ENCODE measurements at places on chromosomes 4 and X.
A peak's percentile ranks its signal among the peaks of the same experiment; 100 is the strongest.

GRCh38 chrX:118392716-118393115 lies 46.8 kb downstream of the WDR44 start:
- DNase-seq = no peak

DNA sequence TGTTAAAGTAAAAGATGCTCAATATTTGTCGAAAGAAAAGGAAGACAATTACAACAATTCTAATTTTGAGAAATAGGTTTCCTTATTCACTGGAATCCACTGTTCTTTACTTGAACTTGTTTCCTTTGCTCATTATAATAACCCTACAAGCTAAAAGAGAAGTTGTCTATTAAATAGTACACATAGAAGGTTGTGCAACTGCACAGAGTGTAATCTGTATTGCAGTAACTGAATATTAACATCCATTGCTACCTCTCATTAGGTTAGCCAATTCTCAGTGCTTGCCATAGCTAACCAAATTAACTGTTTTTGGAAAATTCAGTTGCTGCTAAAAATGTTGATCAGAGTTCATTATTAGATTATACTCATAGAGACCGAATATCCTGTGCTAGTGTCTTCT lies 120.0 kb downstream of the PDLIM5 start:
- no peak for DNase-seq

GRCh38 chr4:47945930-47946726 lies 31.7 kb upstream of the NFXL1 start:
- peak; percentile 3 for DNase-seq

DNA sequence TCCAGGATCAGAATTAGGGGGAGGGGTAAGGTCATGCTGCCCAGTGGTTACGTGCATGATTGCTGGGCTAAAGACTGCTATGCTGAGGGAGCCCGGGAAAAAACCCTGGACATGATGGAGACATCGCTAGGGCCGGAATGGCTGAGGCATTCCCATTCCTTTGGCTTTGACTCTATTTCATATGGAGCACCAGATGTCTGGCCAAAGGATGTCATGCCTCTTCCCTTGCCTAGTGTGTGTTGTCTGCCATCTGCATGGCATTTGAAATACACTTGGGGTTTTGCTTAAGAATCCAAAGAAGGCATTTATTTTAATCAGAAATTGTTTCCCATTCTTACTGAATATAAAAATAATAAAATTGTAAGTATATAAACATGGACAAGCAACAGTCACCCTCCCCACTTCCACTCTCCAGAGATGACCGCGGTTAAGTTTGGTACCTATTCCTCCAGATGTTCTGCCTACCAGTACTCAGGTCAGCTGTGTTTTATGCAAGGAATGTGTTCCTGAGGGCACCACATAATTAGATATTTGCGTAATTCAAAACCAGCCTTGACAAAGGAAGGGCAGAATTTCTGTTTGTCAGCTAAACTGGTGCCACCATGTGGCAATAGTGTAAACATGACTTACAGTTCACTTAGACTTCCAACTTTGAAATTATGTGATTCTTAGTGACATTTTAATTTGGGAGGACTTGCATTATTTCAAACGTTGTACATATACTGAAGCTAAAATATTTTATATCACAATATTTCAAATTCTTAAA lies 105.9 kb downstream of the CT47B1 start:
- DNase-seq = peak; percentile 82

DNA sequence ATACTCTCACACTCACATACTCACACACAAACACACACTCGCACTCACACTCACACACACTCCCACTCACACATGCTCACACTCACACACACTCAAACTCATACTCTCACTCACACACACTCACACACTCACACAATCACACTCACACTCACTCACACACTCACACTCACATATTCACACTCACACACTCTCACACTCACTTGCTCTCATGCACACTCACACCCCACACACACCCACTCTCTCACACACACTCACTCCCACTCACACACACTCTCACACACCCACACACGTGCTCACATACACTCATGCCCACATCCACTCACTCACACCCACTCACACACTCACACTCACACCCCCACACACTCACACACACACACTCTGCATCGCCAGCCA lies 4.9 kb upstream of the ATP2B3 start:
- DNase-seq = no peak

DNA sequence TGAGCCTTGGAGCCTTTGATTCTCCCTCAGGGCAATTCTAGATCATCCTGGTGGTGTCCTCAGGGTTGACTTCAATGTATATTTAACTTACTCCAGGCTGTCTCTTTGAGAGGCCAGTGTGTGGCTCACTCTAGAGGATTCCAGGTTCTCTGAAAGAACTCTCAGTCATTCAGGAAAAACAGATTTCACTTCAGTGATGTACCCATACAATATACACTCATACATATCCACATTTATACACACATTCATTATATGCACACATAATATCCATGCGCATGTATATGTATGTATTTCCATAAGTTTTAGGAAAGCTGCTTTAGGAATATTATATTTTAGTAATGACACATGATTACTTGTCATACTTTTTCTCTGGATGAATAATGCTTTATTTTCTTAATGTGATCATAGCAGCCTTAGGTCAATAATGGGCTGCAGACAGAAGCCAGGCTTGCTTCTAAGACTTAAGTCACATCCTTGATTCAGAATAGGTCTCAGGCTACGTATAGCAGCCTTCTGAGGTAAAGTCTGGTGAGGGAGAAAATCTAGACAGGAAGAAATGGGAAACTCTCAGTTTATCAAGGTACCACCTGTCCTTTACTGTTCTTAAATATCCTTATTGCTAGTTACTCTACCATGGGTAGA lies 397.0 kb downstream of the GPAT3 start:
- DNase-seq = peak; percentile 20

DNA sequence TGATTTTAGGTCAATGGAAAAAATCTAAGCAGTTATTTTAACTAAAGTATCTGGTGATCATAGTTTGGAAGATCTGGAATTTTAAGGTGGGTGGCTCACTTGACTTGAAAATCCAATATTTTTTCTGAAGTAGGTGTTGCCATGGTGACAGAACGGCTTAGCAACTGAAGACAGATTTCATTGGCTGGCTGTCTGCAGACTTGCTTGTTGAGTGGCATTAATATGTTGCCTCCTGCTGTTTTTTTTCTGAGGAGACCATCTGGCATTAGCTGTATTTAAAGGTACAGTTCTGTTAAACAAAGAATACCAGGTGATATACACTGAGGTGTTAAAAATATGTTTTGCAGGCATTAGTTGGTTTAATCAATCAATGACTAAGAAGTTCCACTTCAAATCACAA lies 19.8 kb downstream of the CPE start:
- DNase-seq = peak; percentile 5

DNA sequence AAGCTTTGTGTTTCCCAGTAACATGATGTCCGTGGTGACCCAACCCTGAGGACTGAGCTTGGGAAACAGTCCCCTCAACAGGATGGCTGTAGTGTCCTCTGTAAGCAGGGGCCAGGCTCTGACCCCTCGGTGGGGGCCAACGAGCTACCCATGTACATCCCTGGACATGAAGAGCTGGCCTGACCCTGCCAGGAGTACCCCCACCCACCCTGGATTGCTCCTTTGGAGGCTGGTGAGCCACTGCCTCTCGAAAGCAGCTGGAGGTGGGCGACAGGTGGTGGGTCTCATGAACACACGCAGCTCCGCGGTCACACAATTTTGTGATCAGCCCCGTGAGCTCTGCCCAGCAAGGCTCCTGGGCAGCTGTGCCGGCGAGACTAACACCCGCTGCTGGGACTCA lies 33.5 kb downstream of the NSG1 start:
- DNase-seq = no peak

- DNase-seq = no peak
Observed at GRCh38 chrX:43892336-43892870, 10.2 kb upstream of the MAOB start.

DNA sequence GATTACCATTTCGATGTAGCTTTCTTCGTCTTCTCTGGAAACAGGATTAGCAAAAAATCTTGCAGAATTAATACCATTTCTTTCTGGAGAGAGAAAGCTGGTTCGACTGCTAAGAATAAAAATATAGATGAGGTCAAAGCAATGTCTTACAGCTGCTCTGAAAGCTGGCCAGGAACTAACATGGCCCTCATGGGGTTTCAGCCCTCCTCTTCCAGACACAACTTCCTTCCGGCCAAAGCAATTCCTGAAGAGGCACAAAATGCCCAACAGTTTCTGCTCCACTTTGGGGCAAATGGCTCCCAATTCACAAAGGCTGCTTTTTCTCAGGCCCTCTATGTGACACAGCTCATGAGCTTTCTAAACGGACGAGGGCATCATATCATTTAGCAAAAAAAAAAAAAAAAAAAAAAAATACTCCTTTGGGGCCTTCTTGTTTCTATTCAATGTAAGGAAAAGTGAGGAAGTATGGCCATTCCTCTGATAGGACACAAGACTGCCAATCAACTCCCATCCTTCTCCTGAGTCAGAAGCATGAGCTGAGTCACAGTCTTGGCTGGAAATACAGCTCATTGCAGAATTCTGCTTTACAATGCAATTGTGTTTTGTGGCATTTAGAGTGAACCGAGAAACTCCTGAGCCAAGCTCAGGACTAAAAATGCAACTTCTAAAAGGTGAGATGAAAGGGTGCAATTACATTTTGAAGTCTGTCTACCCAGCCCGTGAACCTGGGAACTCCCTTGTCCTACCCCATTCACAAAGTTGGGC lies 42.7 kb upstream of the CTAG2 start:
- peak; percentile 73 for DNase-seq

DNA sequence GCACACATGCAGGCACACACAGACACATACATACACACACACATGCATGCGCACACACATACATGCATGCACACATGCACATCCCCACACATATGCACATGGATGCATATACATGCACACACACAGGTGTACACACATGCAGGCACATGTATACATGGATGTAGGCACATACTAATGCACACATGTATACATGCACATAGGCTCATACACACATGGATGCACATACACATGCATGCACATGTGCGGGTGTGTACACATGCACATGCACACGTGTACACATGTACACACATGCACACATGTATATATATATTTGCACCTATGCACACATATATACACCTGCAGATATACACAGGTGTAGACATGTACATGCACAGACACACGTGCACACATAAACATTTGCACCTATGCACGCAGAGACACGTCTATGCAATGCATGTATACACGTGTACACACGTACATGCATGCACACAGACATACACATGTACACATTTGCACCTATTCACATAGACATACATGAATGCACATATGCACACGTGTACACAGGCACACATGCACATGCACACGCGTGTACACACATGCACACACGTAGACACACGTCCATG lies 4.0 kb downstream of the PLCXD1 start:
- no peak for DNase-seq

DNA sequence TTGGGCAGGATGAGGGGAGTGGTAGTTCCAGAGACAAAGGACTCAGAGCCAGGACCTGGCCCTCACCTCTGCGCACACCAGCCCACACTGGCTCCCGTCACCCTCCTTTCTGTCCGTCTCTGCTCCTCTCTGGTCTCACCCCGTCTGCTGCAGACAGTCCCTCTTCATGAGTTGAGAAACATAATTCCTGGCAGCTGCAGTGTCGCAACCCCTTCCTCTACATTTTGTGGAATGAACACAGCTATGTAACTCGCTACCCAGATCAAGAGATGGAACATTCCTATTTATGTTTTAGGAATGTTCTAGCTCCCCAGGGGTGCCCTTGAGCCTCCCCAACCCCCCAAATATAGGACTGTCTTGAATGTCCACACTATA lies 59.3 kb downstream of the SHROOM2 start:
- no peak for DNase-seq

GRCh38 chrX:74349387-74349786 lies 45.4 kb downstream of the ZCCHC13 start:
- DNase-seq = peak; percentile 55

DNA sequence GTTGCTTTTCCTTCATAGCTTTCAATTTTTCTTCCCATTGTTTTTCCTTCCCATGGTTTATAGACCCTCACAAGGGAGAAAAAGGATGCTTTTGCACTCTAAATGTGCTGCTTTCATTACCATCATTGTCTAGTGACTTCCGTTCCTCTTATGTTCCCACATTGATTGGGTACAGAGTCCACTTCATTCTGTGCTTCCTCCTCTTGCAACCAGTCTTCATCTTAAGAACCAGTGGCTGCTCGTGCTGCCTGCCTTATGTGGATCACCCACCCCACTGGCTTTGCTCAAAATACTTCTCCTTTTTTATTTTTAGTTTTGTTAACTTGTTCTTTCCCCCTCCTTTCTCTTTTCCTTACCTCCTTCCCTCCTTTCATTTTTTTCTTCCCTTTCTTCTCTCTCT lies 76.5 kb upstream of the BOD1L1 start:
- no peak for DNase-seq

GRCh38 chr4:135777361-135777760 lies 1575.8 kb upstream of the PABPC4L start:
- DNase-seq = no peak

- peak; percentile 28 for DNase-seq
Observed at GRCh38 chrX:10549280-10549679, 71.1 kb downstream of the MID1 start.

- DNase-seq = peak; percentile 29
Observed at GRCh38 chr4:162015090-162015489, 148.7 kb downstream of the FSTL5 start.

DNA sequence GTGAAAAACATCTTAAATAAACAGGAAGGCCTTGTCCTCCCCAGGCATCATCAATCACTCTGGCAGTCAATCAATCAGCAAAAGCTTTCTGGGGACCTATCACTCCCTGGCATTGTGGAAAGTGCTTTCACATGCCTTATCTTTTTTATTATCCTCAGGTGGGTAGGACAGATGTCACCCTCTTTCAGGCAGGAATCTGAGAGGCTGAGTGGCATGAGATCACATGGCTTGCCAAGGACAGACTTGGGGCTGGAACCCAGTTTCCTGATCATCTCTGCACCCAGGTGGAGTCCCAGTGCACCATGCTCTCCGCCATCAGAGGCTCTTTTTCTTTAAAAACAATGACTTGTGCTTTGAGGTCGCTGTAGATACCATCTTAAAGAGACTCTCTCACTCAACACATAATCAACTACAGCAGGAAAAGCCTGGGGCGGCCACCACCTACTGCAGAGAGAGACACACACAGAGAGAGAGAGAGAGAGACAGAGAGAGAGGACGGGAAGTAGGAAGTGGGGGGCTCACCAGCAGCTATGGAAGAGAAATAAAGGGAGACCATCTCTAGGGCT lies 282.7 kb downstream of the PTTG2 start:
- no peak for DNase-seq
